ENCODE measurements at places on chromosomes 6 and 20.

DNA sequence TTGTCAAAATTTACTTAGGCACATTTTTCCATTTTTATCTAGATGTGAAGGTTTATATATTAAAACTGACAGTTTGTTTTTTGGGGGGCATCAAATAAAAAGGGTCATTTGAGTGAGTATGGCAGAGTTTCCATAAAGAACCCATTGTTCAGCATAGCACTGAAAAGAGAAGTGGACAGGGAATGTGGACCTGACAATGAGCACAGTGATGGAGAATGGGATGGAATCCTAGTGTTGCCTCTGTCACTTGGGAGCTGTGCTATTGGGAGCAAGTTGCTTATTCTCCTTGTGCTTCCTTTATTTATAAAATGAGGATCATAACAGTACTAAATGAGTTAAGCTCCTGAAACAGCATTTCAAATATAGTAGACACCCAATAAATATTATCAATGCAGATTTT lies 130.7 kb upstream of the SIM1 start:
- no peak for DNase-seq

DNA sequence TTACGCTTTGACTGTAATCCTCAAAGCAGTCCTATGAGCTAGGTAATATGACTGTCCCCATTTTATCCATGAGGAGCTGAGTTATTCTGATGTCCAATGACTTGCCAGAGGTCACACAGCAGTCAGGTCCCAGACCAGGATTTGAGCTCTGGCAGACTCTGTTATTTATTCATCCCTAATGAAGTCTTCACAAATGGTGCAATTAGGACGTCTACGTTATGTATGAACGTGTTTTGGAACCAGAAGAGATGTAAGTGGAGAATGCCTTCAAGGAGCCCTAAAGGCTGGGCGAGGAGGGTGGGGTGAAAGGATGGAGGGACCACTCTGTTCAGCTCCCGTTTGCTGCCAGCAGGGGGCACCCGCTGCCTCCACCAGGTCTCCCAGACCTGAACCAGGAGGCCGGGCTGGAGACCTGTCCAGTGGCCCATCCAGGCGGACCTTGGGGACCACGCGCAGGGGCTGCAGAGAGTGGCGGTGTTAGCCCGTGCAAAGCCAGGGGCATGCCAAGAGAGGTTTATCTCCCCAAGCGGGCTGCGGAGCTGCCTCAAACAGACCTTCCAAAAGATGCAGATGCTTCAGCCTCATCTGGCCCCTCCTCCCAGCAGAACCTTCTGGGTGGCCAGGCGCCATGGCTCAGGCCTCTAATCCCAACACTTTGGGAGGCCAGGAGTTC lies 15.2 kb upstream of the ZNF335 start:
- DNase-seq = peak; percentile 68

GRCh38 chr6:90362318-90362717 lies 65.7 kb upstream of the BACH2 start:
- DNase-seq = peak; percentile 39

GRCh38 chr6:134014588-134015137 lies 37.8 kb downstream of the SLC2A12 start:
- DNase-seq = no peak

- DNase-seq = no peak
Observed at GRCh38 chr20:38216746-38217595, 43.6 kb downstream of the KIAA1755 start.

DNA sequence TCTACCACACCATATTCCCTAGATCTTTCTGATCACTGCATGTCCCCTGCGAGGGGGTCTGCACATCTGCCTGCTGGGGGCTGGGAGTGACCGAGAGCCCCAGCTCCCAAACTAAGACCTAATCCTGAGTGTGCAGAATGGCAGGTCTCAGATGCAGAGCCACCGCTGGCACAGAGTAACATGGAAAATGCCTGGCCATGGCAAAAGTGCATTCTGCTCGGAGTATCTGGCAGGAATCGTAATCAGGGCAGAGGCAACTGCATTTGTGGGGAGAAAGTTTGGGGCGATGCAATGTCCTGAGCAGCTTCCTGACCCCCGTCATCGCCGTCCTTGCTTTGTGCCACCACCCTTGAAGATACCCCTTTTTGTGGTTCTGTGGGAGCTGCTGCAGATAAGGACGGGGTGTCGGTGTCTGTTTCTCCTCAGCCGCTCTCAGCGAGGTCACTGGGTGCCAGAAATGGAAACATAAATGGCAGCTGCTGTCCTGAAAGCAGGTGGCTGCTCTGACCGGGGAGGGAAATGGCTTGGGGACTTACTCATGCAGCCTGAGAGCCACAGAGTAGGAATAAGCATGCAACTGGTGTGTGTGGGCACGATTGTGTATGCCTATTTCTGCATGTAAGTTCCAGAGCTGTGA lies 157.9 kb downstream of the LY86 start:
- no peak for DNase-seq

DNA sequence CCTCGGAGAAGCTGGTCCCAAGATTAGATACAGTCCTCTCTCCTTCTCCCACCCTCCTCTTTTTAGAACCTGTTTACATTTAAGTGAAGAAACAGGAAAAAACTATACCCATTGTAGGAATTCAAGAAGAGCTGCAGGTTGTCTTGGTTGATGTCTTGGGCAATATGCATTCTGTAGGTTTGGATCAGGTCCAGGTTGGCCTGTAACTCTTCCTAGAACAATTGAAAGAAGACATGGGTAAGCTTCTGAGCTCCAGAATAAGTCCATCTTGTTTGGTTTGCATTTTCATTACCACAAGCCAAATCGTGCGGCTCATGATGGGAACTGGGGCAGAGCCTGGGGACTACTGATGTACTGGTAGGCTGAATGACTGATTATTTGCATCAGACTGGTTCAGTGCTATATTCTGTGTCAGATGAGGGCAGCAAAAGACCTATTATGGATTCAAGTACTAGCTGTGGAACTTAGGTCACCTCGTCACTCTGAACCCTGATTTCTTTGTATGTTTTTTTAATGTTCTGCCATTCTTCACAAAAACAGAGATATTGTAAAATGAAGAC lies 20.3 kb upstream of the SLA2 start:
- DNase-seq = peak; percentile 60

- peak; percentile 46 for DNase-seq
Observed at GRCh38 chr20:47124181-47124717, 229.6 kb downstream of the EYA2 start.

DNA sequence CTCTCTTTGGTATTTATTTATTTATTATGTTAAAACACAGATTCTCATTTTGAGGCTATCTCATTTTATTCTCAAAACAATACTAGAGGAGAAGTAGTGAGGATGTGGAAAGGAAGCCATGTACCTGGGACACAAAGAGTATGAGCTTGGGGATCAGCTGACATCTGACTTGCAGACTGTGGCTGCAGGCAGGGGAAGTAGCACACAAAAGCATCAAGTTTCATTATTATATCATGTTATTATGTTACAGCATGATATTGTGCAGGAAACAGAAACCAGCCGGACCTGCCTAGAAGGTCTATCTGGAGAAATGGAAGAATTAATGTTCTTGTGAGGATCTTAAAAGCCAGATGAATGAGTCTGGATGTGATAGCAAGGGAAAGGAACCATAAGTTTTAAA lies 248.2 kb downstream of the KHDC1L start:
- DNase-seq = no peak

DNA sequence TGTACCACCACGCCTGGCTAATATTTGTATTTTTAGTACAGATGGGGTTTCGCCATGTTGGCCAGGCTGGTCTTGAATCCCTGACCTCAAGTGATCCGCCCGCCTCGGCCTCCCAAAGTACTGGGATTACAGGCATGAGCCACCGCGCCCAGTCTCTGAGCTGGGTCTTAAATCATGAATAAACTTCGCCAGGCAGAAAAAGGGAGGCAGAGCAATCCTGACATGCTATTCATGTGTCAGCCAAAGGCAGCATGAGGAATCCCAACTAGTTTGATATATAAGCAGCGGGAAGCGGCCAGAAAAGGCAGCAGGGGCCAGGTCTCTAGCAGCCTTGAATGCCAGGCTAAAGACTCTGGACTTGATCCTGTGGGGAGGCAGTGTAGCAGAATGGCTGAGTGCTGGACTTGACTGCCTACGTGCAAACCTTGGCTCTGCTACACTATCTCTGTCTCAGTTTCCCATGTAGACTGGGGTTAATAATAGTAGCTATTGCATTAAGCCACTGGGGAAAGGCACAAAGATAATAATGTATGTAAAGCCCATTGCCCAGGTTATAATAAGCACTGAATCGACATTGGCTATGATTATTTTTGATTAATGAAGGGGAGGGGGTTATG lies 1.8 kb downstream of the PROCR start:
- DNase-seq = no peak

GRCh38 chr20:9392892-9393857 lies 121.2 kb upstream of the LAMP5 start:
- peak; percentile 75 for DNase-seq

DNA sequence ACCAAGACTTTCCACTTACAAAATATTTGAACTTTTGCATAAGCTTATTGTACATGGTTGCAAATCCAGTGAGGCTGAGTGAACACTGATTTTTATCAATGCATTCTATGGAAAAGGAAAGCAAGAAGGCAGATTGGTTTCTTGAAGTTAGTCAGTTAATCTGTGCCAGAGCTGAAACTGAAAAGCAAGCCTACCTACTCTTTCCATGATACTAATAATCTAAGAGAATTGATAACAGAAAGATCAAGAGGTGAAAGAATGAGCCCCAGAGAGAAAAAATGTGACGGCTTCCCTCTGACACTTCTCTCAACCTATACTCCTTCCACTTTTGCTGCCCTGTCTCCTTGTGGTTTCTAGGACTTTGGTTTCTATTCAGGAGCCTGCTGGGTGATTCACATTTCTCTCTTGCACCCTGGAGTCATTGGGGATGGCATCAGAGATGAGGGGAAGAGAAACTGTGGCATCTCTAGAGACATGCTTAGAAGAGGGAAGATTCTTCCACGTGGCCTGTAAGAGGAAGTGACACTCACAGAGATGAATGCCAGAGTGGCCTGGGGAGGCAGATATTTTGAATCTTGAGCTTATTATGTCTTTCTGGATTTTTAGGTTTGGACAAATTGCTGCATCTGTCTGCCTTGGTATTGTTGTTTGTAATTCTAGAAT lies 158.6 kb upstream of the RIMS1 start:
- no peak for DNase-seq

GRCh38 chr20:18719426-18719825 lies 94.2 kb upstream of the SCP2D1 start:
- DNase-seq = peak; percentile 6

- DNase-seq = no peak
Observed at GRCh38 chr6:166776571-166776970, 149.5 kb upstream of the RPS6KA2 start.

DNA sequence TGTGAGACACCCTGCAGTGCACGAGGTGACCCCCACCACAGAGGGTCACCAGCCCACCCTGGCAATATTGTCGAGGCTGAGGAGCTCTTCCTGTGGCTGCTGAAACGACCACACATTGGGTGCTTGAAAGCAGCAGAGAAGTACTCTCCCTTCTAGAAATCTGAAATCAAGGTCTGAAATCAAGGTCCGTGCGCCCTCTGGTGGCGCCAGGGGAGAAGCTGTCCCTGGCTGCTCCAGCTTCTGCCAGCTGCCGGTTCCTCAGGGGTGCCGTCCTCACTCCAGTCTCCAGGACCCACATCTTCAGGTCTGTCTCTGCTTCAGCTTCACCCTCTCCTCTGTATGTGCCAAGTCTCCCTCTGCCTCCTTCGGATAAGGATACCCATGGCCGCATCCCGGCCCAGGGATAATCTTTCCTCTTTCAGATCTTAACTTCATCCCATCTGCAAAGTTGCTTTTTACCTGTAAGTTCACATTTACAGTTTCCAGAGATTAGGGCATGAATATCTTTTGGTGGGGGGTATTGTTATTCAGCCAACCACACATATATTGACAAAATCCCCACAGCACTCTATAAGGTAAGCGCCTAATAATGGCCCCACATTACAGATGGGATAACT lies 108.3 kb upstream of the PHACTR3 start:
- peak; percentile 70 for DNase-seq

- DNase-seq = no peak
Observed at GRCh38 chr20:33005908-33006775, 1.4 kb upstream of the BPIFB2 start.

DNA sequence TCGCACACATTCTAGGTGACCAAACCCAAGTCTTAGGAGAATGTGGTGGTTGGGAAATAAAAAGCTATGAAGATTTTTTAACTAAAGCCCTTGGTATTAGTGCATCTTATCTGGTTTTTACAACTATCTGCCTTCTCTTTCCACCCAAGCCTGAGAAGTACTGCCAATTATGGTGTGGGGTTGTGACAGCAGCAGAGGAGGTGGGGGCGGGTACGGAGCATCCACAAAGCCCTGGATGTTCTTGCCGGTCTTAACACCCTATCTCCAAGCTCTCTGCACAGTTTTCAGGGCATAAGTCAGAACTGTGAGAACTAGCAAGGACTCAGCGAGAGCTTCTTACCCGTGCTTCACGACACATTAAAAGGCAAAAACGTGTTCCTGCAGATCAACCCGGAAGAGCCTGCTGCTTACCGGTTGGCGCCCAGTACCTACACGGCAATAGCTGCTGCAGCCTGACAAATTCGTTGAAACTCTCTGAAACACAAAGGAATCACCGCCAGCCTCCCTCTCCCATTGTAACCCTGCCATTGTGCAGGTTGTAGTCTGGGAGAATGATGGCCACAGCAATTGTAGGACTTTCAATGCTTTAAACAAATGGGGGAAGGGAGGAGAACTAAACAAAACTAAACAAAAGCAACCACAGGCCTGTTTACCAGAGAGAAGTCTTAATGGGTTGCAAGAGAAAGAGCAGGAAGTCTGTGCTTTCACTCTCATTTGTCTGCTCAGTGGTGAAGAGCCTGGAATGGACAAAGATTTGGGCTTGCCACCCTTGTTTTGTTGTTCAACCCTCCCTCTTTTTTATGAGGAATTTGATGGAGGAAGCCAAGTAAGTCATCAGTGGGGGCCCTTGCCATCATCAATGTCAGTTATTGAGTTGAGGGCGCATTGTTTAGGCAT lies 461.0 kb upstream of the JARID2 start:
- DNase-seq = no peak

GRCh38 chr6:33667072-33667471 lies 44.4 kb downstream of the UQCC2 start:
- no peak for DNase-seq

DNA sequence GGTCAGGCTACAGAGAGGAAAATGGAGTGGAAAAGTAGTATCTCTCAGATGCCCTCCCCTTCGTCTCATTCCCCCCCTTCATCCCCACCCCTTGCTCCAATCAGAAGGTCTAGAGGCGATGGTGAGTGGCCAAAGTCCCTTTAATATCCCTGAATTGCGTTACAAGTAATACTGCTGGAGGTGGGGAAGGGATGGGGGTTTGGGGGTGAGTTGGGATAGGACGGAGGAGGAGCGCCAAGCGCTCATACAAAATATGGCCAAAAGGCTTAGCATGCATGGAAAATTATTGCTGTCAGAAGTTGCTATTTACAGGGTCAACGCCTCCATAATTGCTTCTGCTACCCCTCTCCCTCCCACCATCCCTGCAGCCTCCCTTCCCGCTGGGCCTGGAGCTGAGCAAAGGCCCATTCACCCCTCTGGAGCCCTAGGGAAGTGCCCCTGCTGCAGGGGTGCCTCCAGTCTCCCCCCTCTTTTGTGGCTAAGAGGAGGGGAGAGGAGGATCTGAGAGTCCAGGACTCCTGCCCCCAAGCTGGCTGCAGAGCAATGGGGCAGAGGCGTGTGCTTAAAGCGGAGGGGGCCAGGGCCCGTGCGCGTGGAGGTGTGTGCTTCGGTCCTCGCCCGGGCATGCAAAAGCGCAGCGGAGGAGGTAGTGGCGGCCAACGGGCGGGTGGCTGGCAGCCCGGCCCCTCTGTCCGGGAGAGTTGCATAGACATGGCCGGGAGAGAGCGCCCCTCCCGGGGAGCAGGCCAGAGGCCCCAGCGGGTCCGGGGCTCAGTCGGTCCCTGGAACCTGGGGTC lies 8.7 kb upstream of the SRXN1 start:
- DNase-seq = no peak

Data from fibroblast of pulmonary artery (primary cell).